Bronchus fibroblast of lung (primary cell): ENCODE measurements at places on chromosomes 5 and 9. TPM values are rescaled to one million over a fixed set of nuclear protein-coding genes. Genes with fewer than 3 reads are reported as not detected.

RALGPS1 gene
- 0.67 and 2.7 TPM in 2 replicates for total RNA-seq

TERT gene
- total RNA-seq, result not detected in 2 replicates

LCN10 gene
- total RNA-seq, result not detected in 2 replicates

FER gene
- 5.2 and 5.5 TPM in 2 replicates for total RNA-seq

ABLIM3 gene
- 63.9 and 64.7 TPM in 2 replicates for total RNA-seq

PCSK1 gene
- total RNA-seq, result under 0.01 TPM in 1 of 2 replicates, not detected in the other

SPINK4 gene
- total RNA-seq, result not detected in 2 replicates

SPATA31D4 gene
- total RNA-seq, result not detected in 2 replicates

GIN1 gene
- 2.1 and 3.9 TPM in 2 replicates for total RNA-seq

CAVIN4 gene
- 0.15 and 0.17 TPM in 2 replicates for total RNA-seq

CCNJL gene
- total RNA-seq, result 0.34 and 1.0 TPM in 2 replicates

LMX1B gene
- not detected in 2 replicates for total RNA-seq

DDX4 gene
- not detected in 2 replicates for total RNA-seq

OR1J4 gene
- total RNA-seq, result not detected in 2 replicates

F12 gene
- 0.74 and 1.0 TPM in 2 replicates for total RNA-seq
